ENCODE measurements at places on chromosomes 1 and 21.

GRCh38 chr1:183544598-183545297, 45.5 kb downstream of the NCF2 start:
- DNase-seq: no peak

DNA sequence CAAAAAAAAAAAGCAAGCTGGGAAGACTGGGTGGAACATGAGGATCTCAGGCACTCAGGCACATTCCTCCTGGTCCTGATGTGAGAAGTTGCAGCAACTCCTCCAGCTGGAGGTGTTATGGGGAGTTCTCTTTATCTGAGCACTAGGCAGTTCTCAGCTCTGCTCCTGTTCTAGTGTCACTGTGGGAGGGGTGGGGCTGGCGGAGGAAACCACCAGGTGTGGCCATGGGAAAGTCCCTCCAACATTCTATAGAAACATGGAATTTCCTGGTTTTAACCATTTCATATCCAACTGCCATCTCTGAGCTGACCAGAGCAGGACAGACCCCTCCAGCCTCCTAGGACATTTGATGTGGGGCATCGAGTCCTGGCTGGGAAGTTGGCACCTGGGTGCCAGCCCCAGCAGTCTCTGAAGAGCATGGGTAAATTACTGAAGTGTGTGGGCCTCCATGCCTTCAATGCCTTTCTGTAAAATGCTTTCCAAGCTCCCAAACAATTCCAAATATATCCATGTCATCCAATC, 804 bp upstream of the IKBKE start:
- DNase-seq: no peak

DNA sequence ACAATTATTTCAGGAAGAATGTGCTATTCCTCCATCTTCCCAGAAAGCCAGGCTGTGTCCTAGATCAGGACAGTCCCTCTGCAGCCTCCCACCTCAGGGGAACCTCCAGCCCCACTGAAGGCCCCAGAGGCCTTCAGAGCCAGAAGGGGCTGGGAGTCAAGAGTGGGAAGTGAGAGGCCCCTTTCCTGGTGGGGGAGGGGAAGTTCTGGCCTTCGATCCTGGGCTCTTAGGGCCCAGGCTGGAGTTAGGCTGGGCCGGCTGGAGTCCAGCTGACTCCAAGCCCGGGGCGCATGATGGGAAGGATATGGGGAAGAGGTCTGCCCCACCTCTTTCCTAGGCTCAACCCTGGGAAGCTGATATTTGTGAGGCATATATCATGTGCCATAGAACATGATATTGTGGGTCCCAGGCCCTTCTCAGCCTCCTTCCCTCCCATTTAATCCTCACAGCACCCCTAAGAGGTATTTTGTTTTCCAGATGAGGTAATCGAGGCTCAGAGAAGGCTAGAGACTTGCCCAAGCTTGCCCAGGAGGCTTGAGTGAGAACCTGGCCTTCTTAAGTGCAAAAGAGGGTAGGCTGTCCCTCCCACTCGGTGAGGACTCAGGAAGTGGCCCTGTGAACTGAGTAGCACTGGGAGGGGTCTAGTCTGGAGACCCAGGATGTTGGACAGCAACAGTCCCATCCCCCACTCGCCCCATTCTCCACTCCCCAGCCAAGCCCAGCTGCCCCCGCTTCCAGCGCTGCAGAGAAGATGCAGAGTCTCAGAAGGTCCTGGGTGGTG, 18.6 kb upstream of the HSPG2 start:
- no peak for DNase-seq

DNA sequence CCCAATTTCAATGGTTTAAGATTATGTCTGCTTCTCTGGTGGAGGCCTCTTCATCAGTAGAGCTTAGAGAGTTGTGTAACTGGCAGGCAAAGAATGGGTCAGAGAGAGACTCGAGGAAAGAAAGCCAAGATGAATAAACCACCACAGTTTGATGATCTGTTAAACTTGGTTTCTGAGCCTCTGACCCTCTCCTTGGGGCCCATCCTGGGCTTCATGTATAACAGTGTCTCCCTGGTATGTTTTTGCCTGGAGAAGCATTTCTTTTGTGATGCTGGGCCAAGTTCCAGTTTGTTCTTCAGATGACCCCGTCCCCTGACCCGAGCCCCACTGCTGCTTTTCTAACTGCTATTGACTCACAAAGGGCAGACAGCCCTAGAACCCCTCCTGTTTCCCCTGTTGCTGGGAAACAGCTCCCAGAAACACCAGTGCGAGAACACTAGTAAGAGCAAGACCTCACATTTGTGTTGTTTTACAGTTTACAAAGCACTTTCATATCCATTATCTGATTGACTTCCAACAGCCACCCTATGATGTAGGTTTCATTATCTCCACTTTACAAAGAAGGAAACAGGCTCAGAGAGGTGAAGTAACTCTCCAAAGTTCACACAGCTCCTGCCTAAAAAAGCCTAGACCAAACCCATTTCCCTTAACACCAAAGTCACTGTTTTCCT, 9.0 kb downstream of the CD2 start:
- no peak for DNase-seq

GRCh38 chr1:27603309-27603680, 649 bp downstream of the AHDC1 start:
- peak; percentile 57 for DNase-seq

DNA sequence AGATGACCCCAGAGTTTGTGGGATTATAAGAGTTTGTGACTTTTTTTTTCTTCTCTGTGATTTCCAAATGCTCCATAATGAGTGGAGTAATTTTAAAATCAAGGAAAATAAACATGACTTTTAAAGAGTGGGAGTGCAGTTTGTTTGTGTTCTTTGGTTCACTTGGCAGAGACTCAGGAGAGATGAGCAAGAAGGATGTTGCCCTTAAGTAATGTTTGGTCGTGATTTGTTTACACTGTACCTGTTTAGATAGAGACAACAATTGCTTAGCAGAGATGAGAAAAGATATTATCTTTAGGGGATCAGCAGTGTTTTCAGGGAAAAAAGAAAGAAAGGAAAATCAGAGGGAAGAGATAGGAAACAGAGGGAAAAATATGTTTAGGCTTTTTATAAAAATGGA, 170.8 kb downstream of the ADSS2 start:
- no peak for DNase-seq

DNA sequence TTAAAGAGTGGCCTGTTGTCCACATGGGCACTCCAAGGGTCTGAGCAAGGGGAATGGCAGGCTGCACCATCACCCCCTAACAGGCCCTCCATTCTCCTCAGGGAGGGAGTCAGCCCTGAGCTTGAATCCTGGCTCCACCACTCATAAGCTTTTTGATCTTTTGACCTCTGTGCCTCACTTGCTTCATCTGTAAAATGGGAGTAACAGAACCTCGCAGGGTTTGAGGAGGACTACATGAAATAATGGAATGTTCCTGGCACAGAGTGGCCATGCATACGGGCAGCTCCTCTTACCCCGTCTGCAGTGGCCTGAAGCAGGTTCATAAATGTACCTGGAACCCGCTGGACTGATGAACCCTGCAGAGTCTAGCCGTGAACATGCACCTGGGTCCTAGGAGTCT, 2.1 kb upstream of the XKR8 start:
- no peak for DNase-seq

GRCh38 chr1:237492359-237492758, 398.4 kb downstream of the ZP4 start:
- DNase-seq: no peak

GRCh38 chr1:40665335-40666171, at the start of gene RIMS3:
RIMS3 (minus strand) TSS chr1:40665682; CDS start chr1:40641925, 23,757 bp downstream.
- peak; percentile 79 for DNase-seq
